Activated CD4-positive, alpha-beta memory T cell treated with anti-CD3 and anti-CD28 coated beads for 36 hours (primary cell): ENCODE measurements at places on chromosomes 1 and 21.
A peak's percentile ranks its signal among the peaks of the same experiment; 100 is the strongest.

GRCh38 chr1:88378560-88378959, 305.5 kb upstream of the PKN2 start:
- no peak for DNase-seq

GRCh38 chr1:154777781-154778180, 92.3 kb downstream of the KCNN3 start:
- no peak for DNase-seq

- DNase-seq = no peak
These were observed 31.2 kb upstream of the COL6A2 start for GRCh38 chr21:46066591-46067331.

DNA sequence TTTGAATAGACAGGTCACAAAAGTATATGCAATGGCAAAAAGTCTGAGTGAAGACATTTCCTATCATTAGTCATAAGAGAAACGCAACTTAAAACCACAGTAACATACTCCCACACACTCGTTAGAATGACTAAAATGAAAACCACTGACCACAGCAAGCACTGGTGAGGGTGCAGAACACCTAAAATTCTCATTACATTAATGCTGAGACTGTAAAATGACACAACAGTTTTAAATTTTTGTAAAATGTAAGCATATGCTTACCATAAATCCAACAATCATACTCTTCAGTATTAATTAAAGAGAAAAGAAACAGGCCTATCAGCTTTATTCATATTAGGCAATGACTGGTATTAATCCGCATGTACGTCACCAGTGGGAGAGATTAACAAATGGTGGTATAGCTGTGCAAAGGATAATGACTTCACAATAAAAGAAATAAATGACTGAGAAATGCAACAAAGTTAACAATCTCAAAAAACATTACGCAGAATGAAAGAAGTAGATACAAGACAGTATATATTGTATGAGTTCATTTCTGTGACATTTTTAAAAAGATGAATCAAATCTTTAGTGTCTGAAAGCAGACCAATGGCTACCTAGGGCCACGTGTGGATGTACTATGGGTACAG, 253.5 kb downstream of the AKT3 start:
- peak; percentile 48 for DNase-seq

DNA sequence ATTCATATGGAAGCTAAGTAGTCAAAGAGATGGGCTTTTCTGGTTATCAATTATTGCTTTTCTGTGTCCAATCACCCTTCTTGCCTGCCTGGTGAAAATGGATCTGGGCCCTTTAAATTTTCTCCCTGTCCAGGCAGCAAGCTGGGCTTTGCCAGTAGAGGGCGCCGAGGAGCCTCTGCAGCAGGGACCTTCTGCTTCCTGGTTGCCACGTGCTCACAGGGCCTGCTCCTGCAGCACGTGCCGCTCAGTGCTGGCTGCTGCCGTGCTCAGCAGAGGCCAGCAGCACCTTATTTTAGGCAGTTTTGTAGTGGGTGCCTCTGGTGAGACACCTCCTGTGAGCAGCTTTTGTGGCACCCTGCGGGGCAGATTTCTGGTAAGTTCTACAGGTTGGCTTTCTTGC, 4.0 kb downstream of the ACTL8 start:
- peak; percentile 9 for DNase-seq

DNA sequence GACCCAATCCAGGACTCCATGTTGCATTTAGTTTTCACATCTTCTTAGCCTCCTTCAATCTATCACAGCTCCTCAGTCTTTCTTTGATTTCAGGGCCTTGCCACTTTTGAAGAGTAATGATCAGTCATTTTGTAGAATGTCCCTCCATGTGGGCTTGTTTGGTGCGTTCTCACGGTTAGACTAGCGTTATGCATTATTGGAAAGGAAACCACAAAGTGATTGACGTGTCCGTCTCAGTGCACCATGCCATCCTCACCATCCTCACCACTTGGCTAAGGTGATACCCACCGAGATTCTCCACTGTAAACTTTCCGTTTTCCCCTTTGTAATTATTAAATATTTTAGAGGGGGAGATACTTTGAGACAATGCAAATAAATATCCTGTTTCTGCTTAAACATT, 59.6 kb upstream of the OLIG2 start:
- no peak for DNase-seq

- no peak for DNase-seq
These were observed 126.2 kb upstream of the COL6A1 start for GRCh38 chr21:45855248-45855811.

GRCh38 chr1:170340308-170340707, 191.7 kb upstream of the GORAB start:
- no peak for DNase-seq
